ENCODE measurements at places on chromosomes 1 and 21.

GRCh38 chr1:109756848-109757521 is 6.7 kb downstream of the EPS8L3 start:
- DNase-seq = no peak

DNA sequence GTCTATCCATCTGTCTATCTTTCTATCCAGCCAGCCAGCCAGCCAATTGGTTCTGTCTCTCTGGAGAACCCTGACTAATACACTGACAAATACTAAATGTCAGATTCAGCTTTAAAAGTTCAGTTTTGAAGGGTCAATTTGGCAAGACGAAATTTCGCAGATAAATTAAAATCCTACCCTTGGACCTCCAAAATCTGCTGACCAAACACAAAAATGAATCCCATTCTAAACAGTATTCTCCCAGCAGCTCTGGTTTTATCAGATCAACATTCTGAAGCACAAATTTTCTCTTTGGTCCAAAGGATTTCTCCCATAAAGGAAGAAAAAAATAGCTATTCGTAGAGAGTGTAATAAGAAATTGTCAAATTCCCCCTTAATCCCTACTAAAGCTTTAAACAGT is 248.6 kb downstream of the RERE start:
- no peak for DNase-seq

DNA sequence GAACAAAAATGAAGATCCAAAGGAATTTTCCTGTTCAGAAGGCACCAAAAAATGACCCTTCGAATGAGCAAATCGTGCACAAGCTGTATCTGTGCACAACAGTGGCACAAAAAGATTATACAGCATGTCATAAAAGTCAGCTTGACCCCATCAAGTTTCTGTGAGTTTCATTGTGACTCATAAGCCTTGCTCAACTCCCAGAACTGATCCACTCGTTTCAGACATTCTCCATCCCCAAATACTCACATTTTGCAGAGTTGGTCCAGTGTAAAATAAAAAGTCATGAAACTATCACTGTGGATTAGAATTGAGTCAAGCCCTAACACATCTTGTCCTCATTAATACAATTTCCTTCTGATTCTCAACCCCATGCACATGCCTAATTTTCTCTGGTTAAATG is 174.7 kb upstream of the PKN2 start:
- DNase-seq = no peak

GRCh38 chr1:43035821-43036741 is 77.4 kb upstream of the SLC2A1 start:
- no peak for DNase-seq

DNA sequence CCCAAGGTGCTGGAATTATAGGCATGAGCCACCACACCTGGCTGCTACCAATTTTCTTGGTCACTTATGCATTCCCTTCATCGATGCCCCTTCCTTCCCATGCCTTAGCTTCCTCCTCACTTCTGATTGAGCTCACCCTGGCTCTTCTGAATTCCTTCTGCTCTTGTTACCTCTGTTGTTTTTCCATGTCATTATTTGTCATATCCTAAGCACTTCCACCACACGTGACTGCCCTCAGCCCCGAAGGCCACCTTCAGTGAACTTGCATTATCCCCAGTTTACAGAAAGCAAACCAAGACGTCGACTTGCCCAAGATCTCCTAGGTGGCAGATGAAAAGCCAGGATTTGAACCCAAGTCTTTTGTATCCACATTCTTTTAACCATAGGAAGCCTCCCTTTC is 30.7 kb downstream of the CA6 start:
- no peak for DNase-seq

DNA sequence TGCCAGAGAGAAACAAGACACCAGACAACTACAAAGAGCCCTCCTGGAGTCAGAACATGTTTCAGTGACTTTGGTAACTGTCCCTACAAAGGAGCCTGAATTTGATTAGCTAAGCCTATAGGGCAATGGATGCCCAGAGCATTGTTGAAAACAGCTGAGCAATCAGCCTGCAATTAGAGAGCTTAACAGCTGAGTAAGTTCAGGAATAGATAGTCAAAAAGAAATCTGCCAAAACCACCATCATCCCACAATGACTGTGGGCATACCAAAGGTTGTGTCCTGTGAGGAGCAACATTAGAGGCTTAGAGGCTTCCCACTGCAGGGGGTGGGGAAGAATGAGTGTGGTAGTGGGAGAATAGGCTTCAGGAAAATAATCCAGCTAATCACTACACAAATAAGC is 32.1 kb downstream of the SH3BP5L start:
- DNase-seq = no peak

DNA sequence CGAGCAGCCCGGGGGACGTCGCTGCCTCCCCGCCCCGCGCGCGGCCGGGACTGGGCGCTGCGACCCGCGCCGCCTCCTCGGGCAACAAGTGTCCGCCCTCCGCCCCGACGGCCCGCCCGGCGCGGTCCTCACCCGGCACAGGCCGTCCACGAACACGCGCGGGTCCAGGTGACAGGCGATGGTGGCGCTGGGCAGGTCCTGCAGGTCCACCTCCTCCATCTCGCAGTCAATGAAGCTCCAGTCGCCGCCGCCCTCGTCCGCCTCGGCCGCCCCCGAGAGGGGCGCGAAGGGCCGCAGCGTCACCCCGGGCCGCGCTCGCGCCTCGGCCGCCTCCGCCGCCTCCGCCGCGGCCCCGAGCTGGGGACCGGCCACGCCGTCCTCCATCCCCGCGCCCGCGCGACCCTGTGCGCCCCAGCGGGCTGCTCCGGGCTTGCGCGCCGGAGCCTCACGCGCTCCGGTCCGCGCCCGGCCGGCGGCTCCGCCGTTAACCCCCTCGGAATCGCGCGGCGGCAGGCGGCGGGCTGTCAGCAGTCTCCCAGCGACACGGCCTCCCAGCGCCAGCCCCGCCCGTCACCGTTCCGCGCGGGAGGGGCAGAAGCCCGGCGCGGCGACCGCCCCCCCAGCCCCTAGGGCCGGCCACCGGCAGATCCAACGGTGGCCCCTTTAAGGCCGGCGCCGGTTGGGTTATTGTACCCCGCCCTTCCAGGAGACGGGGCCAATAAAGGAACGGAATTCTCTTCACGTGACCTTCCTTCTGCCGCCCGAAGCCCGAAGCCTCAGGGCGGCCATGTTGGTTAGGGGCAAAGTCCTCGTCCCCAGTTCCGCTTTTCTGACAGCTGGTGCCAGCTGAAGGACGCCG is at the start of gene RCAN1:
Gene RCAN1, minus strand, starts transcription at position 486 of the 859 bp plus-strand sequence. Its CDS starts 102 bp downstream, at position 384.
- peak; percentile 93 for DNase-seq

GRCh38 chr1:150545486-150546032 is 3.6 kb upstream of the ADAMTSL4 start:
- DNase-seq = no peak

GRCh38 chr21:31946231-31946630 is 73.4 kb downstream of the HUNK start:
- no peak for DNase-seq

GRCh38 chr1:14800500-14801076 is 202.1 kb downstream of the KAZN start:
- DNase-seq = no peak

- no peak for DNase-seq
Observed at GRCh38 chr1:71362076-71362475, 281.2 kb upstream of the ZRANB2 start.

DNA sequence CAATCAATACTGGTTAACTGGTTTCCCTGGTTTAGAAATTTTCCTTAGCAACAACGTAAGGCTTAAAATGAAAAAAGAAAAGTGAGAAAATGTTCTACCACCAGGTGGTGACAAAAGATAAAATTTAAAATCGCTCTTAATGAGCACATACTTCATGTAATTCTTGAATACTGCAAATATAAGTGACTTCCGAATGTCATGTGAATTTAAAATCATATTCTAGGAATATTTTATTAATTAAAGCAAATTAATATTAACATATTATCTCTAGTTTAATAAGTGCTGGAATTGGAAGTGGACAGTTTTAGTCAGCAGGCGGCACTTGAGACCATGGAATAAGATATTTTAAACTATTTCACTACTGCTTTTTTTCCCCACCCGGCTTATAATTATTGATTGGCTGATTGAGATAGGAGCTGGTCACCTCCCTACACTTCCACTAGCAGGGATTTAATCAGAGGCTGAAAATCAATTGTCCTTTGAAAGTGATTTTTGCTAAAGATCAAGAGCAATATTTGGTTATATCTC is 5.0 kb upstream of the ADAMTS1 start:
- DNase-seq = no peak

DNA sequence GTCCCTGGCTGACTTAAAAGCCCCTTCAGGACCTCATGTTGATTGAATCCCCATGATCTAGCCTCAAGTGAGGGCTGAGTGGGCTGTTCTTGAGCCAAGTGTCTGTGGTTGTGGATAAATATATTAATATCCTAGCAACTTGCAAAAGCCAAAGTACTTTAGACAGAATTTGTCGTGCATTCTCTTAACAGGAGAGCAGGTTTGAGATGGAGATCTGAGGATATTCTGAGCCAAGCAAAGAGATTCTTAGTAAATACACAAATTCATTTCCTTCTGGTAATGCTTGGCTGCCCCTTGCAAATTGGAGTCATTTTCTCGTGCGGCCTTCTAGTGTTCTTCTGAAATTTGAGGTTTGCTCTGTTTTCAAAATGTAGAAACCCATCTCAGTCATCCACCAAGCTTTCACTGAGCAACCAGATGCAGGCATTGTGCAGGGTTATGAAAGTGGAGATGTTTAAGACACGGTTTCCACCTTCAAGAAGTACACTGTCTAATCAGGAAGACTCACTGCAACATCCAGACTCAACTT is 242.1 kb upstream of the JUN start:
- no peak for DNase-seq

DNA sequence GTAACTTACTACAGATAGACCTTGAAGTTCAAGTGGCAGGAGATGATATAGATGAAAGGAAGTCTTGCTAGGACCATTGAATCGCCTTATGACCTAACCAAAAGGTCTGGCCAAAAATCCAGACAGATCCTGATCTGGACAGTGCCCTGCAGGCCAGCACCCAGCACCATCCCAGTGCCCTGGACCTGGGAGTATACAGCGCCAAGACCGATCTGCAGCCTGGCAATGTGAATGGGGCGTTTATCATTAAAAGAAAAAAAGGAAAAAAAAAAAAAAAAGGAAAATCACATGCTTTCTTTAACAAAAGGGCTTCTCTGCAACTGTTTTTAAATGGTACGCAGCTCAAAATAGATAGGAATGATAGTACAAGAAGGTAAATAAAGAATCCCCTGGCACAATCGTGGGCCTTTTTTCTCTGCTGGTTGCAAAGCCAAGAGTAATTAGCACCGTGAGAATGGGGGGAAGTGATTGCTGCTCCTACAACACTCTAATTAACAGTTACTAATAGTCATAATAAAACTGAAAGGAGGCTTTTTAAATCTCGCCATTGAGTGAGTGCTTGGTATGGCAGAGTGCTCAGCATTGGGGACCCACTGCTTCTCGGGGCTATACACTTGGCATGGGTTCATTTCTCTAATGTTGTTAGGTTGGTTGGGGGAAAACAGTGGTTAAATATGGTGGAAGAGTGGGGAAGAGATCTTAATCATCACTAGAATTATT is 146.7 kb downstream of the KAZN start:
- DNase-seq = no peak

- DNase-seq = no peak
Observed at GRCh38 chr1:247212012-247212411, 40.2 kb upstream of the ZNF124 start.

DNA sequence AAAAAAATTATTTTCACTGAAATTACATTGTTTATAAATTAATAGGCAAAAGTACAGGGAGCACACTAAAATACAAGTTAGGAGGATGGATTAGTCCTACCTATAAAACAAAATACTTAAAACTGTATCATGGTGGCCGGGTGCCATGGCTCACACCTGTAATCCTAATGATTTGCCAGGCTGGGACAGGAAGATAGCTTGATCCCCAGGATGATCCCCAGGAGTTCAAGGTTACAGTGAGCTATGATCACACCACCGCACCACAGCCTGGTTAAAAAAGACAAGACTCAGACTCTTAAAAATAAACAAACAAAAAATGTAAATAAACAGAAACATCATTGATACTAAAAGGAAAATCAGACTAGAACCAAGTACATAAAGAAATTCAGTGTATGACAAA is 53.5 kb downstream of the ASH1L start:
- no peak for DNase-seq
